ENCODE measurements at places on chromosomes 7 and 10. TPM values are rescaled to one million over a fixed set of nuclear protein-coding genes. Genes with fewer than 3 reads are reported as not detected.

The AVPI1 gene
- total RNA-seq: 40.7 TPM

The TRIM73 gene
- total RNA-seq: 6.4 TPM

The LRRC18 gene
- not detected for total RNA-seq

DNA sequence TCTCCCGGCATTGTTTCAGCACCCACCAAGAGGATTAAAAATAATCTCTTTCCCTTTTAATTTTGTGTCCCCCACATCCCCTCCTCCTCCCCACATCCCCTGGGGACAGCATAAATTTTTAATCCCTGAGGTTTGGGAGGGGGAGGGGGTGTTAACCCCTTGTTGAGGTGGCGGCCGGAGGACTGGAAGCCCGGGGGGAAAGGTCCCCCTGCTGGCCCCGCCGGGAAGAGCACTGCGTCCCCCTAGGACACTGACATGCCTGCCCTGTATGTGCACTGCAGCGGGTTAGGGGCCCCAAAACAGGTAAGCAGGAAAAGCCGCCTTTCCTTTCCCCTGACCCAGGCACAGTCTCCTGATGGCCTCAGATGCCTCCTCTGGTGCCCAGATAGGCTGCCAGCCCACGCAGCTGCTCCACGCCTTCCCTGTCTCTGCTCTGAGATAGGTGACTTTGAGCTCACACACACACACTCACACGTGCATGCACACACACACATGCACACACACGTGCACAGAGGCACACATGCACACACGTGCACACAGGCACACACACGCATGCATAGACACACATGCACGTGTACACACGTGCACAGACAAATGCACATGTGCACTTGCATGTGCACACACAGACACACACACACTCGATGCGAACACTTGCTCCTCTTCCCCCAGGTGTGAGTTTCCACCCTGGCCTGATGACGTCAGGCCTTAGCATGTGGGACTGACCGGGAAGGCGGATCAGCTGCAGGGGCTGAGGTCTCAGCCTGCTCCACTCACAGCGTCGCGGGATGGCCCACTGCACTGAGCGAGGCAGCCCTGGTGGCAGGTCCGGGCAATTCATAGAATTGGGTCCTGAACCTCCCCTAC, 12.3 kb downstream of the CNPY1 start:
- DNase-seq: no peak

DNA sequence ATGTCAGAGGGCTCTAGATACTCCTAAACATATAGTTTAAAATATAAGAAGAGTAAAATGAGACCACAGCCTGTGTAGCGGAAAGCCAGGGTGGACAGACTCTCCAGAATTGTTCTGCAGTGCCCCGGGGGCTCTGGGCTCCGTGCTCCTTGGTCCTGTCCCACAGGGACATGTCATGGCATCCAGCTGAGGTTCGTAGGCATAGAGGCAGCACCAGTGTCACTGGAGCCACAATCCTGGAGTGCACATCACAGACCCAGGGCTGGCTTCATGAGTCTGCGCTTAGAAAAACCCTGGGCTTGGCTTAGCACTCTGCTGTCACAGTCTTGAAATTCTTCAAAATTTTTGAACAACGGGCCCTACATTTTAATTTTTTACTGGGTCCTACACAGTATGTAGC, 280.4 kb upstream of the ZNF32 start:
- no peak for DNase-seq
